HepG2 (cell line): ENCODE measurements at places on chromosomes 6 and 20.

GRCh38 chr20:59804347-59804746 lies 129.1 kb downstream of the SYCP2 start:
- no peaks in the 10 kb centered on the region for H3K36me3 ChIP-seq
- no peaks in the 10 kb centered on the region for H3K4me1 ChIP-seq
- H3K27ac ChIP-seq, result no peak overlapping the region
- no peak overlapping the region for H3K4me3 ChIP-seq

GRCh38 chr6:14673201-14673600 lies 555.6 kb downstream of the CD83 start:
- H3K36me3 ChIP-seq, result no peaks in the 10 kb centered on the region
- DNase-seq, result no peak
- no peak overlapping the region for H3K27ac ChIP-seq
- no peak overlapping the region for H3K4me3 ChIP-seq
- H3K4me1 ChIP-seq, result no peaks in the 10 kb centered on the region
- no peaks in the 10 kb centered on the region for H3K27me3 ChIP-seq

- H3K36me3 ChIP-seq, result no peaks in the 10 kb centered on the region
- no peak overlapping the region for H3K4me3 ChIP-seq
- DNase-seq, result no peak
- H3K27ac ChIP-seq, result no peak overlapping the region
Observed at GRCh38 chr20:62413896-62414481, 6.9 kb upstream of the CABLES2 start.

GRCh38 chr6:14727494-14728395 lies 518.1 kb upstream of the JARID2 start:
- no peak overlapping the region for H3K27ac ChIP-seq
- no peak for DNase-seq
- H3K4me1 ChIP-seq, result no peaks in the 10 kb centered on the region

- H3K27ac ChIP-seq, result no peak overlapping the region
- H3K36me3 ChIP-seq, result peaks cover 91% of the 10 kb centered on the region
- no peaks in the 10 kb centered on the region for H3K27me3 ChIP-seq
- DNase-seq, result no peak
- no peak overlapping the region for H3K4me3 ChIP-seq
Observed at GRCh38 chr6:137875606-137876005, 8.5 kb downstream of the TNFAIP3 start.

- no peak overlapping the region for H3K27ac ChIP-seq
- no peaks in the 10 kb centered on the region for H3K27me3 ChIP-seq
- peak; percentile 1 for DNase-seq
- H3K4me1 ChIP-seq, result no peaks in the 10 kb centered on the region
- no peaks in the 10 kb centered on the region for H3K36me3 ChIP-seq
Observed at GRCh38 chr6:97947841-97948240, 664.8 kb upstream of the MMS22L start.

GRCh38 chr20:40565001-40565681 lies 123.9 kb downstream of the MAFB start:
- H3K4me3 ChIP-seq, result no peak overlapping the region
- no peaks in the 10 kb centered on the region for H3K4me1 ChIP-seq
- DNase-seq, result no peak
- no peaks in the 10 kb centered on the region for H3K36me3 ChIP-seq
- no peaks in the 10 kb centered on the region; the same call in 2 of the 3 replicates for H3K27me3 ChIP-seq

- peak overlapping the region; percentile 77 for H3K27ac ChIP-seq
- H3K27me3 ChIP-seq, result no peaks in the 10 kb centered on the region
- no peak overlapping the region for H3K4me3 ChIP-seq
- no peak for DNase-seq
Observed at GRCh38 chr6:151059612-151060095, 180.1 kb upstream of the AKAP12 start.
